A549 treated with RU486 at 1 μM for 4 hours (cell line): ENCODE measurements at places on chromosomes 16 and 17. TPM values are rescaled to one million over a fixed set of nuclear protein-coding genes. Genes with fewer than 3 reads are reported as not detected.

Gene CD19
- total RNA-seq, result not detected in 5 replicates

Gene QRICH2
- 0.56 to 1.9 TPM (median 0.67 TPM) in 5 replicates for total RNA-seq

Gene GPR139
- total RNA-seq, result not detected in 5 replicates

Gene ALDH3A1
- total RNA-seq, result 783 to 1,160 TPM (median 824 TPM) in 5 replicates

Gene TBC1D3H
- not detected in 5 replicates for total RNA-seq

Gene IL17C
- total RNA-seq, result not detected in 5 replicates

Gene USP6
- total RNA-seq, result 0.02 to 0.05 TPM (median 0.03 TPM) in 3 of 5 replicates, not detected in the others

Gene TBC1D3I
- total RNA-seq, result 0.13 to 0.41 TPM (median 0.23 TPM) in 5 replicates

Gene KRT31
- not detected in 5 replicates for total RNA-seq

Gene WNT9B
- not detected in 5 replicates for total RNA-seq

Gene ZNF205
- 9.2 to 14.3 TPM (median 13.2 TPM) in 5 replicates for total RNA-seq

Gene CCDC200
- total RNA-seq, result not detected in 5 replicates

Gene ARL5C
- not detected in 5 replicates for total RNA-seq

Gene PRR15L
- 0.08 to 0.33 TPM (median 0.12 TPM) in 5 replicates for total RNA-seq

Gene CDH8
- total RNA-seq, result 0.15 to 0.51 TPM (median 0.36 TPM) in 5 replicates

Gene RECQL5
- total RNA-seq, result 16.6 to 26.3 TPM (median 25.0 TPM) in 5 replicates

Gene CALB2
- total RNA-seq, result 6.7 to 9.8 TPM (median 7.3 TPM) in 5 replicates

Gene PLA2G10
- total RNA-seq, result 0.21 to 0.31 TPM in 2 of 5 replicates, not detected in the others
